NCI-H1092 (cell line): ENCODE measurements at places on chromosomes 16 and 17.
A peak's percentile ranks its signal among the peaks of the same experiment; 100 is the strongest.

DNA sequence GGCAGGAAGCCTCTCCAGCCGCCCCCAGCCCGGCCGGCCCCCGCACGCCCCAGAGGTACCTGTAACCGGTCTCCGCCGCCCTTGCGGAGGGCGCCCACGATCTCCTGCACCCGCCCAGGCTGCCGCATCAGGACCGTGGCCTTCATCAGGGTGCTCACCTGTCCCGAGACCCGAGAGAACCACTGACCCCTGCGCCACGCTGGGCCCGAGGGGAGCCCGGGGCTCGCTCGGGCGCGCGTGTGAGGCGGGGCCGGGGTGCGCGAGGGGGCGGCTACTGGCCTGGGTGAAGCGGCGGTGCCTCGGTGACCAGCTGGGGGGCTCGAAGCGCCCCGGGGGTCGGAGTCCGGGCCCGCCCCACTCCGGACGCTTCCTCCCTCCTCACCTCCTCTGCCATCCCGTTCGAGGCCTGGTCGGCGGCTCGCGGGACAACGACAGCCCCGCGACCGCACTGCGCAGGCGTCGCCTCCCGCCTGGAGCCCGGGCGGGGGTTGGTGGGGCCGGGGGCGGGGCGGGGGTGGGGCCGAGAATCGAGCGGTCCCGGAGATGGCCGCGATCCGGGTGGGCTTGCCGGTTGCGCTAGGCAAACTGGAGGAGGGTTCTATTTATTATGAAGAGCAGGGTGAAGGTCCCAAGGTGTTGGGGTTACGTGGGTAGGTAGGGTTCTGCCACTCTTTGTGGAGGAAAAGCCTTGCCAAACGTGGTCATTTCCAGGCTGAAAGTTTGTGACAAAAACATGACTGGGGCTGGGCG is at the start of gene NT5C3B:
Gene NT5C3B (minus strand): TSS at position 433 of the 750 bp plus-strand sequence. CDS start 39 bp downstream, at position 394.
- no peak for DNase-seq

- DNase-seq, result no peak
These were observed 335.6 kb upstream of the ASIC2 start for GRCh38 chr17:33628500-33629346.

DNA sequence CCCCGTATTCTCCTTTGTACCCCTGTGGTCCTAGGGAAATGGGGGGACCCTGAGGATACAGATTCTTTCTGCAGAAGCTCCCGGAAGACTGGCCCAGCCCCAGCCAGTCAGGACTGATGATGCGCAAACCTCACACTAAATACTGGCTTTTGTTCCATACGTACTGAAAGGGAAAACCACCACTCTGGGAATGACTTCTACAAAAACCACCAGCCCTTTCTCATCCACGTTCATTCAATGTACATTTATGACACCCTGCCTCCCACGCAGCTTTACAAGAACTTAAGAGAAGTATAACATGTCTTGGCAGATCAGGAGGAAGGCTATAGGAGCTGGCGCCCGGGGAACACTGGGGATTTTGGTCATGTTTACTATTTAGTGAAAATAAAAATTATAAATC is 70.6 kb downstream of the MARCHF10 start:
- no peak for DNase-seq

GRCh38 chr16:24953721-24954120 is 61.4 kb downstream of the ARHGAP17 start:
- no peak for DNase-seq

- no peak for DNase-seq
These were observed 1.1 kb upstream of the TMEM114 start for GRCh38 chr16:8591451-8591850.

DNA sequence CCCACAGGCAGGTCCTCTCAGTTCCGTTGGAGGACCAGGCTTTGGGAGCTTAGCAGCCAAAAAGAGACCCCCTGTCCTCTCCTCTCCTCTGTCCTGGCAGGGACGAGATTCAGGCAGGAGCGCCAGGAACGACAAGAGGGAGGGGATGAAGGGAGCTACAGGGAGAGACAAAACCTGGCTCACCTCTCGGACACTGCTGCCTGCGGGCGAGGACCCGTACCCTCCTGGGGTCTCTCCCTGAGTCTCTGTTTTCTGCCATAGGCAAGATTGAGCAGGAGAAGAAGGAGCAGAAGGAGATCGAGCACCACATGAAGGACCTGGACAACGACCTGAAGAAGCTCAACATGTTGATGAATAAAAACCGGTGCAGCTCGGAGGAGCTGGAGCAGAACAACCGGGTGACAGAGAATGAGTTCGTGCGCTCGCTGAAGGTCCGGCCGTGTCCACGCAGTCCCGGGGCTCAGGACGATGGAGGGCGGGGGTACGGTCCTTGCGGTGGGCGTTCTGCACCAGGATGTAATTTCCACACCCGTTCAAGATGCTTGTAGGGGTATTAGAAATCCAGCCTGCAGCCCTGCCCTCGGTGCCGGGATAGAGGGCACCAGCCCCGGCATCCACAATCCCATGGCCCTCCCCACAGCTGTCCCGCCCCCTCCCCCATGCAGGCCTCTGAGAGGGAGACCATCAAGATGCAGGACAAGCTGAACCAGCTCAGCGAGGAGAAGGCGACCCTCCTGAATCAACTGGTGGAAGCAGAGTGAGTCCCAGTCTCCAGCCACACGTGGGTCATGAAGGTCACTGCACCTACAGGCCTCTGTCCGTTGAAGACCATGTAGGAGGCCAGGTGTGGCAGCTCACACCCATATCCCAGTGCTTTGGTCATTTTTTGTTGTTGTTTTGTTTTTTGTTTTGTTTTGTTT is 13.8 kb upstream of the GAA start:
- no peak for DNase-seq

- DNase-seq, result no peak
These were observed 43.8 kb downstream of the LAT start for GRCh38 chr16:29028457-29029167.

GRCh38 chr16:87560428-87561199 is 41.7 kb upstream of the JPH3 start:
- no peak for DNase-seq

GRCh38 chr16:58046936-58047335 is 21.4 kb downstream of the MMP15 start:
- no peak for DNase-seq

DNA sequence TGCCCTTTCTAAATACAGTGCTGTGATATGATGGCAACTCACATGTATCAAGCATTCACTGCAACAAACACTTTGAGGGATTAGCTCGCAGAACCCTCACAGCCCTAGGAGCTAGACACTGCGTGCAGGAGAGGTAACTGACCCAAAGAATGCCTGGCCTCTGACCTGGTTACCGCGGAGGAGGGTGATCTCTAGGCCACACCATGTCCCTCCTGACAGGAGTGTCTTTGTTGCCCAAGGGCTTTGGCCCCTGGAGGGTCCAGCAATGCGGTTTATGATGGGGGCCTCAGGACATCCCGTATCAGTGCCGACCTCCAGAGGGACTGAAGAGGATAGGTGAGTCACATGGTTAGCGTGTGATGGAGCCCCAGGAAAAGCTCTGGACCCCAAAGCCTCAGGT is 130.6 kb downstream of the MGAT5B start:
- no peak for DNase-seq

- peak; percentile 40 for DNase-seq
These were observed 5.1 kb downstream of the CYB5D1 start for GRCh38 chr17:7862692-7863437.

- DNase-seq, result peak; percentile 39
These were observed 24.1 kb upstream of the CDH5 start for GRCh38 chr16:66342294-66342900.

- peak; percentile 57 for DNase-seq
These were observed 76.2 kb downstream of the CHD9 start for GRCh38 chr16:53131050-53131362.

DNA sequence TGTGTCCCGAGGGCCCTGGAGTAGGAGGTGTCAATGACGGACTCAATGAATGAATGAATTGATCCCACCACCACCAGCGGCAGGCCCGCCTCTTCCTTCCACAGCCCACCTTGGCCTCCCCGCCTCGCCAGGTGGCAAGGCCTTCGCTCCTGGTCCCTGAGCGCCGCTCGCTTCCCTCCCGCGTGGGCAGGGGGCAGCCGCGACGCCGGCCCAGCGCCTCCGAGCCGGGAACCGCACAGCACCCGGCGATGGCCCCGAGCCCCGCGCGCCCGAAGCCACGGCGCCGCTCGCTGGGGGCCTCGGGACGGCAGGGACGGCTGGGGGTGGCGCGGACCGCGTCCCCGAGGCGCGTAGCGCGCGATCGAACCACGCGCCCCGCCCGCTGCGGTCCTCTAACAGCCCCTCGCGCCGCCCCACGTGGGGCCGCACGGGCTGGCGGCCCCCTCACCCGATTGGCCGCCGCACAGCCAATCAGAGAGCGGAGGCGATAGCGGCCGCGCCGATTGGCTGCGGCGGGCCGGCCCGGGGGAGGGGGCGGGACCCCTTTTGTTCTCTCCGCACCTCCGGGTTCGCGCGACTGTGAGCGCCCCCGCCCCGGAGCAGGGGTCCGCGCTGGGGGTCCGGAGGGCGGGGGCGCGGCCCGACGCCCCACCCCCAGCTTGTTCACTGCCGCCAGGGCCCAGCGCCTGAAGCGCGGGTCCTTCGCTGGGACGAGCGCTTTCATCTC is 31.4 kb downstream of the ACTG1 start:
- peak; percentile 85 for DNase-seq

GRCh38 chr16:57628008-57628781 is at the start of gene ADGRG1:
Gene ADGRG1, plus strand, starts transcription at chr16:57628630. Its CDS starts 21,658 bp downstream, at chr16:57650288.
- no peak for DNase-seq

DNA sequence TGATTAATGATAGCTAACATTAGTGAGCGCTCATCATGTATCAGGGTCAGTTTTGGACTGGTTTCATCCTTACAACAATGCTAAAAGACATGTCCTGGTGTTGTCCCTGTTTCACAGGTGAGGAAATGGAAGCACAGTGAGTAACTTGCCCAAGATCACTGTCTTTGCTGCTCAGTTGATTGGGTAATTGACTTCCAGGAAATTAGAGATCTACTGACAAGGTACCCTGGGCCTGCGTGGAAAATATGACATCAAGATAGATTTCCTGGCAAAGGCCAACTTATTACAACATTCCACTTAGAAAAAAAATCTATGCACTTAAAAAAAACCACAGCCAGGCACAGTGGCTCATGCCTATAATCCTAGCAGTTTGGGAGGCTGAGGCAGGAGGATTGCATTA is 96.3 kb downstream of the CYLD start:
- no peak for DNase-seq

DNA sequence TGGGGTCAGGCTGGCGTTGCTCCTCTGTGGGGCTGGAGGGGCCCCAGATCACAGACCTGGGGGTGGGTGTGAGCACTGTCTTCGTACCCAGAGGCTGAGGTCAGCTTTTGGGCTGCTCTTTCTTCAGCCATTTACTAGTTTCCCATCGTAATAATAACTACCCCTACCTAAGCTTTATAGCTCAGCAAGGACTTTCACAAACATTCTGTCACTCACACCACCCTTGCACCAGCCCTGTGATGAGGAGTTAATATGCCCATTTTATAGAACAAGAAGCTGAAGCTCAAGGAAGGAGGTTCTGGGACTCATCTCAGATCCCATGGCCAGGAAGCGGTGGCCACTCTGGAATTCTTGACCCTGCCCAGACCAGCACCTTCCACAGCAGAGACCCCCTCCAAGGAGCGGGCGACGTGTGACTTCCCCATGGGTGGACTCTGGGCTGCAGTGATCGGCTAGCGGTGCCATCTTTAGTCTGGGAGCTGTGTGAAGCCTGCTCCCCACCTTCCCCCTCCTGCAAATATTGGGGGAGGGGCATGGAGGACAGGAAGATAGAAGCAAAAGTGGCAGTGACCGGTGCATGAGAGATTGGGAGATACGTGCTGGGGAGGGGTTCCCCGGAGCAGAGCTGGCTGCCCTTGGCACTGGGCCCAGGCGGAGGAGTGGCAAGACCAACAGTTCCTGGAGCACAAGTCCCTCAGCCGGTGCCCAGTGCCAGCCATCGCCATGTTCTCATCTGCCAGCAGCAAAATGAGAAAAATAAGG is 81.8 kb upstream of the TOB1 start:
- DNase-seq, result peak; percentile 66

DNA sequence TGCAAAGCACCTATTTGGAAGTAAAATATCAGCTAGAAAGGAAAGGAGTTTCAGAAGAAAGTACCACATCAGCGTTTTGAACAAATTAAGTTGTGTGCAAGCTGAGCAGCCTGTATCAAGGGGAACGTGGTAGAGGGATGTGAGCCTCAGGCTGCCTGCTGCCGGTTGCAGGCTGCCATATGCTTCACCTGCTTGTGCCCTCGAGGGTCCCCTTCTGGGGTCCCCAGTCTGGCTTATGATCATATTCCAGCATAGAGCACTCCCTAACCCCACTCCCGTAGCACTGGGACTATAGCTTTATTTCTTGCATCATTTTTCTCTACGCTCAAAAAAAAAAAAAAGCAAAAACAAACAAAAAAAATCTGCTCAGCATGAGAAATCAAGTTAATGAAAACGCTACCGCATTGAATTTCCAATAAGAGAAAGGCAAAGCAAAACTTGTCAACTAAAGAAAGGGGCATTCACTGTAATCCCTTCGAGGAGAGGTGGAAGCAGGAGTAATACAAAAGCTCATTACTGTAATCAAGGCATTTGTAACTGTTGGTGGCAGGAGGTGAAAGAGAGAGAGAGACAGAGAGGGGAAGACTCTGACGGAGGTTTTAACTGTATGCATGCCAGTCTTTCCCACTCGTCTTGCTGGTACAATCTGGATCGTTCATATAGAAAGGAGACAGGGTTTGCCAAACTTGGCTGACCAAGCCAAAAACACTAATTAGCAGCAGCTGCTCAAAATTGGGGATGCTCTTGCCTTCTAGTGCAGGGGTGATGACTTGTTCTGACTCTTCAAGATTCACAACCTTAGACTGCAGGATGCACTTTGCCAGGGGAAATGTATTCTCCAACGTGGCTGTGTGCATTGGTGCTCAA is 258.2 kb upstream of the HSBP1 start:
- DNase-seq, result no peak

GRCh38 chr16:51854401-51854951 is 692.5 kb downstream of the TOX3 start:
- no peak for DNase-seq

DNA sequence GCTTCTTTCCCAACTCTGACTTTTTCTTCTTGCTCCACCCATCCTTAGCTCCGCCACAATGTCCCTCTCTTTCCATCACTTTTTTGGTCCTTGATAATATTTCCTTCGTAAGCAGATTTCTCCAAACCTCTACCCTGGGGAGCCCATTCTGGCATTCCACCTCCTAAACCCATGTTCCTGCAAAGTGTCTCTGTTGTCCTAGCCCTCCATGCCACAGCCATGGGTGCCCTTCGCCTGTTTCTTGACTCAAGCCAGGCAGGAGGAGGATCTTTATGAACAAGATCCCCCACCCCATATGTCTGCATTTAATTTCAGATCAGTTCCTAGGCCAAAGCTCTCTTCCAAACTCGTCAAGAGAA is 42.4 kb downstream of the GAS7 start:
- DNase-seq, result no peak

GRCh38 chr17:21453144-21453898 is 77.2 kb downstream of the KCNJ12 start:
- DNase-seq, result no peak

GRCh38 chr17:35726127-35726952 is 5.1 kb upstream of the RASL10B start:
- DNase-seq, result no peak

DNA sequence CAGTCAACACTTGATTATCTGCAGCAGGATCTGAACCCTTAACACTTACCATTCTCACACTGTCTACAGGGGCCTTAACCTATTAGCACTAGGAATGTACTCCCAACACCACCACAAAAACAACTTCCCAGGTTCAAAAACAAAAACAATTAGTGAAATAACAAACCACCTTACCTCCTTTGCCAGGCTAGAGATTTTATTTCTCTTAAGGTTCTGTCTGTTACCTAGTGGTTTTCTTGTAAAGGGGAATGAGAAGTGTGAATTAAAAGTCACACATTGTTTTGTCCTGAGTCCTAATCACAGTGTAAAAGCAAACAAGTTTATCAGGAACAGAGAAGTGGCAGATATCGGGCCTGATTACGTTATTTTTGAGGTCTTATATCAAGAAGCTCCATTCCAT is 9.7 kb downstream of the SMARCE1 start:
- DNase-seq, result no peak

- DNase-seq, result no peak
These were observed 701 bp downstream of the PDP2 start for GRCh38 chr16:66881014-66881417.
